ENCODE measurements at places on chromosomes 5 and 9. TPM values are rescaled to one million over a fixed set of nuclear protein-coding genes. Genes with fewer than 3 reads are reported as not detected.
A peak's percentile ranks its signal among the peaks of the same experiment; 100 is the strongest.

HDAC3 gene
- 94.8 TPM for total RNA-seq

GRCh38 chr5:151154931-151155774 lies 2.4 kb downstream of the ANXA6 start:
- DNase-seq: peak; percentile 64
- no peaks in the 10 kb centered on the region for H3K27me3 ChIP-seq
- peaks cover 40% of the 10 kb centered on the region for H3K36me3 ChIP-seq
- H3K4me3 ChIP-seq: peak overlapping the region; percentile 95
- peaks cover 65% of the 10 kb centered on the region for H3K4me1 ChIP-seq

DNA sequence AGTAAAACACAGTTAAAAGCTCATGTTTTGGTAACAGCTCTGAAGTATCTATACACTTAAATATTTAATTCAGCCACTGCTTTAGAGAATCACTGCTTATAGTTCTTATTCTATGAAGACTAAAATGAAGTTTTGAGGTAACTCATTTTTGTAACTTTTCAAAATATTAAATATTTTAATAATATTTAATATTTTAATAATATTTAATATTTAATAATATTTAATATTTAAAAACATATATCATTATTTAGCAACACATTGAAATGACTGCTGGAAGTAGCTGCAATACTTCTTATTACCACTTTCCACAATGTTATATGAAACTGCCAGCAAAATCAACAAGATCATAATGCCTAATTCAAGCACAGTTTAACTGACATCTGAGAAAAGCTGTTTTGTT lies 18.7 kb upstream of the GCNT4 start:
- peaks cover 8% of the 10 kb centered on the region for H3K4me1 ChIP-seq
- H3K36me3 ChIP-seq: no peaks in the 10 kb centered on the region
- H3K27ac ChIP-seq: no peak overlapping the region
- H3K4me3 ChIP-seq: no peak overlapping the region

- peaks cover 16% of the 10 kb centered on the region for H3K4me1 ChIP-seq
- no peak for DNase-seq
- no peaks in the 10 kb centered on the region for H3K36me3 ChIP-seq
- H3K27me3 ChIP-seq: no peaks in the 10 kb centered on the region
- H3K27ac ChIP-seq: no peak overlapping the region
Observed at GRCh38 chr9:94945197-94946144, 219.0 kb downstream of the AOPEP start.

Data from activated CD8-positive, alpha-beta T cell treated with anti-CD3 and anti-CD28 coated beads for 36 hours (primary cell).